ENCODE measurements at places on chromosomes 11 and 22.

DNA sequence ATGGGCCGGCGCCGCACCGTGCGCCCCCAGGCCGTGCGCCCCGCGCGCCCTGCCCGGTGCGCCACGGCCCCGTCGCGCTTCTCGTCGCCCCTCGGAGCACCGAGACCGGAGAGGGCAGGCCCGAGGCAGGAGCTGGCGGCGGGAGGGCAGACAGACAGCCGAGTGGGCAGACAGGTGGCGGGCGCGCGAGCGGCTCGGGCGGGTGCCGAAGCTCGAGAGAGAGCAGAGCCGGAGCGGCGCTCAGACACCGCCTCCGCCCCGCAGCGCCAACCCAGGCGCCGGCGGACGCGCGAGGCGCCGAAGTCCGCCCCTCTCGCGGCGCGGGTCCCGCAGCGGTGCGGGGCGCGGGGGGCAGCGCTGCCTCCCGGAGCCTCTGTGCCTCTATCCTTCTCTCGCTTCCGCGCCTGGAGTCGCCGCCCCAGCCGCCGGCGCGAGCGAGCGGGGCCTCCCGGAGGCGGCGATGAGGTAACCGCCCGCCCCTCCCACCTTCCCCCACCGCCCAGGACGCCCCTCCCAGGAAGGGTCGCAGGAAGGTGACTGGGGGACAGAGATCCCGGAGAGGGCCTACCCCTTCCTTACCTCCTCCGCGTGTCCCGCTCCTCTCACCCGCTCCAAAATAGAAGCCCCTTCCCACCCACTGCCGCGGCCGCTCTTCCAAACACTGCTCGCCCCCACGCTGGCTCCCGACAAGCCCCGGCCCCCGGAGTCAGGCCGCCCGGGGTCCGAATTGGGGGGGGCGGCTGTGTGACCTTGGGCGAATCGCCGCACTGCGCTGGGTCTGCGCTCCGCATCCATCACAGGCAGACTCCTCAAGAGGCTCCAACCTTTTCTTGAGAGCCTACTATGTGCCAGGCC lies at the start of gene RASL10A:
RASL10A (minus strand) TSS at position 412 of the 855 bp plus-strand sequence. CDS start 451 bp downstream, outside the sequence.
- no peak for DNase-seq

DNA sequence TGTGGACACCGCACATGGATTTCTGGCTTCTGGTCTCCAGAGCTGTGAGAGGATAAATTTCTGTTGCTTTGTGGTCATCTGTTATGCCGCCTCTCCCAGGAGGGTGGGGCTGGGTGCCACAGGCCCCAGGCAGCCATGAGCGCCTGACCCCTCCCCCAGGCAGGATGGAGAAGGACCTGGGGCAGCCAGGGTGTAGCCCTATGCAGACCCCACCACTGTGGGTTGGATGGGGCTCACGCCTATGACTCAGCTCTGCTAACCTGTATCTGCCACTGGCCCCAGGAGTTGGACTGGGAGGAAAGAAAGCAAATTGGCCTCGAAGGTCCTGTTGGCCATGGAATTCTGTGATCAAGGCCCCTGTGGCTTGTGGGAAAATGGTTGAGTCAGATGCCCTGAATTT lies 1351.1 kb downstream of the BRD1 start:
- no peak for DNase-seq

GRCh38 chr11:3010521-3011275 lies 18.6 kb upstream of the NAP1L4 start:
- no peak for DNase-seq

DNA sequence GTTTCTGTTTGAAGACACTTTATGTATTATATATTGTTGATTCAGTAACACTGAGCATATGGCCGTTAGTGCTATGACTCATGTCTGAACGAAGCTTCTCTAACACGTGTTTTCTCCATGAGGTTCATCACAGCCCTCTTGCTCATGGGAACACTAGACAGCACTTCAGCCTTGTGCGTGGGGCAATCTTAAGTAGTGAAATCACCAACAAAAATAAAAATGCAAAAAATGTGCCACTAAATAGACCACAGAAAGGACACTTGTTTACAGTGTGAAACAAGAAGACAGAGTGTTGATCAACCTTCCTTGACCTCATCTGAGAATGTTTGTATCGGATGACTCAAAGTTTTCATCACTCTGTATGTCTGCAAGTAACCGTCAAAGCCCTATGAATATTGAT lies 94.5 kb downstream of the FDX1 start:
- DNase-seq: no peak

DNA sequence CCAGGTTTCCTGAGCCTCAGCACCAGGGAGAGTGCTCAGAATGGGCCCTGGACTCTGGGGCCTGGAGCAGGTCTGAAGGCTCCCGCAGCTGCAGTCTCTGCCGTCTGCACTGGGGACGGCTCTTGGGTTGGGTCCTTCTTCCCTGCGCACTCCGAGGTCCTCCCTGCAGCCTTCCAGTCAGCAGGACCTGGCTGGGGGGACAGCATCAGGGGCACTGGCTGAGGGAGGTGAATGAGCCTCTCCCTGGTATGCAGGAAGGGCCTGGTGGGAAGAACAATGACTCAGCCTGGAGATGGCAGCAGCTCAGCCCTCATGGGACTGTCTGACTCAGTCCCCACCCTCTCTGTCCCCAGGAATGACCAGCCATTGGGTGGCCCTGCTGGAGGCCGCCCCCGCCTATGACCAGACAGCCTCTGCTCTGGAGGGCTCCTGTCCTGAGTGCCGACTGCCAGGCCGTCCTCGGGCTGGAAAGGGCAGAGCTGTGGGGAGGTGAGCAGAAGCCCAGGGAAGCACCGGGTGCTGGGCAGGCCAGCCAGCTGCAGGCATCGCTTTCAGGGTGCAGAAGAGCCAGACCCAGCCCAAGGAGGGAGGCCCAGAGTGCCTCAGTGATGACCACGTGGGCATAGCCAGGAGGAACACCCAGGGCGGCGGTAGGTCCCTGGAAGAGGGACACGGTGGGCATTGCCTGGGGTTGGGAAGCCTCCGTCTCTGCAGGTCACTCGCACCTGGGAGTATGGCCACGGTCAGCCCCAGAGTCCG lies 455.0 kb downstream of the BRD1 start:
- no peak for DNase-seq

Measured in brain pericyte (primary cell).